ENCODE measurements at places on chromosomes 5 and 9.

- DNase-seq: no peak
Observed at GRCh38 chr9:2480255-2480837, 141.2 kb upstream of the VLDLR start.

DNA sequence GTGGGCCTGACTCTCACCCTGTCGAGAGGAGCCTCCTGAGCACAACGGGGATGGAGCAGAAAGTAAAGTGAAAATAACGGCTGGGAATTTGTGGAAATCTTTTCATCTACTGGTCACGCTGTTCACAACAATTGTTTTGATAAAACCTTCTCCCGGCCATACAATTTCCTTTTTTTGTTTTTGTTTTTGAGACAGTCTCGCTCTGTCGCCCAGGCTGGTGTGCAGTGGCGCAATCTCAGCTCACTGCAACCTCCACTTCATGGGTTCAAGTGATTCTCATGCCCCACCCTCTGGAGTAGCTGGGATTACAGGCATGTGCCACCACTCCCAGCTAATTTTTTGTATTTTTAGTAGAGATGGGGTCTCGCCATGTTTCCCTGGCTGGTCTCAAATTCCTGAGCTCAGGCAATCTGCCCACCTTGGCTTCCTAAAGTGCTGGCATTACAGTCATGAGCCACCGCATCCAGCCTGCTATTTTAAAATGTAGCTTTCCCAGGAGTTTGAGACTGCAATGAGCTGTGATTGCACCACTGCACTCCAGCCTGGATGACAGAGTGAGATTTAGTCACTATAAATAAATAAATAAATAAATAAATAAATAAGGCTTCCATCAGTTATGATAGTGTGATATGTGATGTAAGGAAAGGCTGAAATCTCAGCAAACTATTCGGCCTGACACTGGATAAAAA lies 73.5 kb upstream of the PTGER4 start:
- DNase-seq: no peak

- no peak for DNase-seq
Observed at GRCh38 chr9:81250041-81250440, 439.3 kb downstream of the TLE1 start.

DNA sequence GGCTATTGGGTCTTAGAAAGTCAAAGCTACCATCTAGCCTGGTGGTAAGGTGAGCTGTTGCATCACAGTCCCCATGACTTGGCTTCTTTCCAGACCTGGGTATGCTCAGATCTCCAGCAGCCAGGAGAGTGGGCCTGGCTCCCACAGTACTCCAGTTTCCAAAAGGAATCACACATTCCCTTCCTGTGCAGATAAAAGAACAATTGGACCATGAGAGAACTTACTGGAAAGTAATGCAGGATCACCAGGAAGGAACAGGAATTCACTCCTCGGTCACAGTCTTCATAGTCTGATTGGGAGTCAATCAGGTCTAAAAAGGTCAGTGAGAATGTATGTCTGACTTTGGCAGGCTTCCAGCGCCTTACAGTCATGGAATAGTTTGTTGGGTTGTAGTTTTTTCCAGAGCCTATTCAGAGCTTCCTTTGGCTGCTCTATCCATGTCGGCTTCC lies 47.8 kb upstream of the CD180 start:
- DNase-seq: no peak

- DNase-seq: no peak
Observed at GRCh38 chr5:94329115-94329514, 289.3 kb downstream of the KIAA0825 start.

DNA sequence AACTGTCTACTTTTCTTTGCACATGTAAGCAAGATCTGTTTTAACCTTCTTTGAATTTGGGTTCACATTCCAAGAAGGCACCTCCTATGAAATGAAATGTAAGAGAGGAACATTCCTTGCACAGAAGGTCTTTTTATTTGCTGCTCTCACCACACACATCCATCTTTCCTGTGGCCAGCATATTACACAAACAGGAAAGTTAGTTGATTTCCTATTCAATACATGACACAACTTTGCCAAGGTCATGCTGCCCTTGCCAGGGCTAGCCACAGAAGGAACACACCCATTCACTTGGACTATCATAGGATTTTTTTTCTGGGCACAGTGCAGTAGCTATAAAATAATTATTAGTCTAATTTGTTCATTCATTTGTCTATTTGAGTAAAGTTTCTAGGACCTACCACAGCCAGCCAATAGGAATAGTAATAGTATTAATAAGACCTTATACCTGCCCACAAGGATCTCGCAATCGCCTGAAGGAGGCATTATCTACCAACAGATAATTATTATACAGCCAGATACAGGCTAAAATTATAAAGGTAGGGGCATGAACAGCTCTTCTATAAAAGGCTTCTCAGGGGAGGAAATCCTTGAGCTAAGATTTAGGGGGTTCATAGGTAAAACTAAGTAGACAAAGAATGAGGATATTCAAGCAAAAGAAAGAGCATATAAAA lies 78.1 kb upstream of the NREP start:
- no peak for DNase-seq

DNA sequence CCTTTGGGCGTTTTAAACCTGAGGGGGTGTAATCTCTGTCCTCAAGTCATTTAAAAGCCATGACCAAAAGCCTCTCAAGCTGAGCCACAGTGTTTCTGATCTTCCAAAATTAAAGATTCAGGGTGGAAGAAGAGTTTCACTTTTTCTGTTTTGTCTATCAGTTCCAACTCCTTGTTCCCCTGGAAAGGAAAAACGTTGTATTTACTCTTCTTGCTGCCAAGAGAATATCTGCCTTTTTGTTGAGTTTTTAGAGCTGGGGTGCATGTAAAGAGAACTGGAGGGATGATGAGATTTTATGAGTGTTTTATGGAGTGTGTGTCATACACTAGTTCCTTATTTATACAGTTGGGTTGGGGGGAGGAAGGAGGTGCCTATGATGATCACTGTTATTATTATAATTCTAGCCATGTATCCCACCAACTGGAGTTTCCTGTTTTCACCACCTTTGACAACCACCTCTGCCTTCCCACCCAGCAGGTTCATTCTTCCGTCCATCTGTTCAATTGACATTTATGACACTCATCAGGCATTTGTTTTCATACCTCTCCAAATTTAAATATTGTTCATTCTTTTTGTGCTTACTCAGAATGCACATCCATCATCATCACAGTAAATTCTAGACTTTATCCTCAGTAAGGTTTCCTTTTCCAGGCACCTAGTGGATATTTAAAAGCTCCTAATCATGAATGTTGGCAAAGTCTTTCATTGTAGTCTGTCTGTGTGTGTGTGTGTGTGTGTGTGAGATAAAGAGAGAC lies 97.9 kb upstream of the MPDZ start:
- no peak for DNase-seq

DNA sequence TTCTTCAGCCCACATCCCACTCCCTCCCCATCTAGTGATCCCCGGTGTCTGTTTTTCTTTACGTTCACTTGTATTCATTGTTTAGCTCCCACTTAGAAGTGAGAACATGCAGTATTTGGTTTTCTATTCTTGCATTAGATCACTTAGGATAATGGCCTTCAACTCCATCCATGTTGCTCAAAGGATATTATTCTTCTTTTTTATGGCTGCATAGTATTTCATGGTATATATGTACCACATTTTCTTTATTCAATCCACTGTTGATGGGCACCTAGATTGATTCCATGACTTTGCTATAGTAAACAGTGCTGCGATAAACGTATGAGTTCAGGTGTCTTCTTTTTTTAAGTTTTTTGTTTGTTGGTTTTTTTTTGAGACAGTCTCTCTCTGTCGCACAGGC lies 29.1 kb upstream of the CCNB1 start:
- DNase-seq: no peak

- peak; percentile 75 for DNase-seq
Observed at GRCh38 chr9:35728041-35728971, 3.7 kb downstream of the TLN1 start.

- no peak for DNase-seq
Observed at GRCh38 chr9:135655317-135655716, 7.8 kb upstream of the LCN9 start.

- DNase-seq: no peak
Observed at GRCh38 chr5:115087951-115088350, 81.8 kb downstream of the TRIM36 start.

DNA sequence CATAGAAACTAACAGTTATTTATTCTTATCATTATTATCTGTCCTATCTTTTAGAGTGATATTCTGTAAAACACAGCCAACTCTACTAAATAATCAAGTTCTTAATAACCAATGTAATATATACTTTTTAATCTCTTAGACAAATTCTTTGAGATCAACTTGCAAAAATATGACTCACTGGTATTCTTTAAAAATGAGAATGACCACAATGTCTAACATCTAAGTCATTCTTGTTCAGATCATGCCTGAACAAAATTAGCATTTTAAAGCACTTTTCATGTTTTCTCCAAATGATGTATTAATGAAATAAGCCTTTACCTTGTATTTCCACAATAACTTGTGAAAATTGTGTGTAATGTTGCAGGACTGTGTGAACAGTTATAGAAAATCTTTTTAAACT lies 356.9 kb upstream of the RGMB start:
- no peak for DNase-seq

- no peak for DNase-seq
Observed at GRCh38 chr9:4296217-4296616, 3.7 kb downstream of the GLIS3 start.

DNA sequence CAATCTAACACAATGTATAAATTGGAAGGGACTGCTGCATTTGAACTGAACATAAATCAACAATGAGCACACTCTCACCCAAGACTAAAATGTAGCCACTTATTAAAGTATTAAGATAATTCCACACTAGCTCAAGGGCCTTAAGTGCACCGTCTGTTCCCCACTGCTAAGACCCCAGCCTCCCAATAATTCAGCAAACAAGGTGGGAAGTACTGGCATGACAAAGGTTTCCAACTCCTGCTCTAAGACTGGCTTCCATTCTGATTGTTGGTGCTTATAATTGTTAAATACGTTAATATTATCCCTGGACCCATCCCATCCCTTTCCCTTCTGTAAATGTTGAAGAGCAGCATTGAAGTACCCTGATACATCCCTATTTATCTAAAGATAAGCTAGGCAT lies 636.7 kb downstream of the NR2F1-AS1 start:
- no peak for DNase-seq

DNA sequence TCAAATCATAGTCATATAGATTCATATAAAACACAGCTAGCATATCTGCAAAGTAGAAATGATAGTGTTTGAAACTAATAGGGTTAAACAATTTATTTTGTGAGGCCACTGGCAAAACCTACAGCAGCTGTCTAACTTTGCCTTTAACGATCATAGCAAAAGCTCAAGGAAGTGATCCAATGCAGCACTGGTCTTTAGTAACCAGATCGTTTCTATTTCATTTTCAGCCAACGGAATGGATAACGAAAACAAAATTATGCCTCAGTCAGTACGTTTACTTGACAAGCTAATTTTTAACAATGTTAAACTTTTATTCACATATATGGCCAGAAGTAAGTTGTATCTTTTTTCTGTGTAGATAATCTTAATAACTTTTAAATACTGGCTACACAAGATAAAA lies 17.7 kb downstream of the MLLT3 start:
- DNase-seq: peak; percentile 25

- peak; percentile 85 for DNase-seq
Observed at GRCh38 chr9:136244122-136244968, 1.3 kb downstream of the QSOX2 start.

DNA sequence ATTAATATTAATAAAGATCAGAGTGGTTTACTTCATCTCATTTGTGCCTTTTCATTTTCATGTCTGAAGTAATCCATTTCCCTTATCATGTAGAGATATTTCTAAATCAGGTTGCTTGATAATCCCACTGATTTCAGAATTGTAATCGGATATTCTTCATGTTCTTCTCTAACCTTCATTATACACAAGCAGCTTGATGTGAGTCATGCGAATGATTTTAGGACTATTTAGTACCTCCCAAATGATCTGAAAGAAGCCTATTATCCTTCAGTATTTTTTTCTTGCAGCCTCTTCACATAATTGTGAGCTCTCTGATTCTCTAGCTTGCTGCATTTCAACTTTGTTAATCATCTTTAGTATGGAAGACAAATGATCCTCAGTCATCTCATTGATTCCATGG lies 182.0 kb downstream of the GIN1 start:
- DNase-seq: no peak

GRCh38 chr5:127928053-127928452 lies 155.5 kb upstream of the SLC12A2 start:
- DNase-seq: no peak

GRCh38 chr9:130895481-130896232 lies 955 bp downstream of the QRFP start:
- no peak for DNase-seq

DNA sequence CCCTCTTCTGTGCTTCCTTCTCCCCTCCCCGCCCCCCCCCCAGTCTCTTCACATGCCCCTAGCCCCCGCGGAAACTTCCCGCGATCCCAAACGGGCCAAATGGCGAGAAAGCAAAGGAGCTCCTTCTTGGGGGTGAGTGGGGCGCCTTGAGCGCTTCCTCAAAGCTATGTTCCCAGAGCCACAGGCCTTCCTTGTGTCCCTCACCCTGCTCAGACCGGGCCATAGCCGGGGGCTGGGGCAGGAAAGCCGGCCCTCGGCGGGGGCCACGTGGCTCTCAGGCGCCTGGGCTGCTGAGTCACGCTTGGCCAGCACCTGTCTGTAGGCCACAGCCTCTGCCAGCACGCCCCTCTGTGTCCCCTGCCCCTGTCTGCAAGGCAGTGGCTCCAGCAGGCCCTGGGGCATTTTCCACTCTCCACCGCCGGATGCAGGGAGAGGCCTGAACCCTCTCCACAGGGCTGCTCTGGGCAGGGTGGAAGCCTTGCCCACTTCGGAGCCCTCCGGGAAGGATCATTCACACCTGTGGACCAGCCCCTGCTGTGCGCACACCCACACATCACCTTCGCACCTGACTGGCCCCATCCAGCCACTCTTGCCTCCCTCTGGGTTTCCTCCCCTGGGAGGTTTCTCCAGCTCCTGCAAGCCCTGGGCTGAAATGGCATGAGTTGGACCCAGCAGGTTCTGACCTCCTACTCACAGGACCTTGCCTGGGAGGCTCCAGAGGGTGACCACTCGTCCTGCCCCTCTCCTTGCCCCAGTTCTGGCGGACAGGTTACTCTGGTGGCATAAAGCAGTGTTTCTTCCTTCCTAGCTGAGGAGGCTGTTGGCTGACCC lies 1.2 kb upstream of the SQSTM1 start:
- DNase-seq: peak; percentile 72

GRCh38 chr5:112685931-112686330 lies 51.8 kb upstream of the APC start:
- no peak for DNase-seq

DNA sequence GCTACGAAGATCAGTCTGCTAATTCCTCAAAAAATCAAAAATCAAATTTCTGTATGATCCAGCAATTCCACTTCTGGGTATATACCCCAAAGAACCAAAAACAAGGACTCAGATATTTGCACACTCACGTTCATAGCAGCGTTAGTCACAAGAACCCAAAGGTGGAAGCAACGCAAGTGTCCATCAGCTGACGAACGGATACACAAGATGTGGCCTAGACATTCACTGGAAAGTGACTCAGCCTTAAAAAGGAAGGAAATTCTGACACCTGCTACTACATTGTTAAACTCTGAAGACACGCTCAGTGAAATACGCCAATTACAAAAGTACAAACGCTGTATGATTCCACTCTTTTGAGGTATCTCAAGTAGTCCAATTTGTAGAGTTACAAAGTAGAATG lies 93.3 kb downstream of the OTULIN start:
- DNase-seq: no peak

GRCh38 chr9:93646640-93647178 lies 70.3 kb downstream of the PHF2 start:
- DNase-seq: no peak

GRCh38 chr5:94833851-94834250 lies 215.4 kb downstream of the SLF1 start:
- DNase-seq: no peak

Measured in GM20000 (cell line).